Fibroblast of skin of abdomen (primary cell): ENCODE measurements at places on chromosomes 5 and 9.

DNA sequence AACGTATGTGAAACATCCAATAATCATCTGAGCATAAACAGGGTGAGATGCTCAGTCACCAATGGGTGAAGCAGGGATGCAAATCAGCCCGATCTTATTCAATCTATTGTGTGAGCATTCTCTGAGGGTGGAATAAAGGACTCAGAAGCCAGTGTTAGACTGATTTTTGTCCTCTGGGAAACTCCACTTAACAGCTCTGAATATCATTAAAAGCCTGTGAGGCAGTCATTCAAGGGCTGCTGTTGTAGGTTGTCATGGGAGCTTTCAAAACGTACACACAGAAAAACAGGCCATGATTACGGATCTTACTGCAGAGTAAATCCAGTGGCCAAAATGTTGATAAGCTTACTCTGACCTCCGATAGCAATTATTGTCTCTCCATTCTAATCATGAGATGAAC lies 266.5 kb upstream of the EFNA5 start:
- DNase-seq, result no peak

- peak; percentile 67 for DNase-seq
Measured at GRCh38 chr5:130138406-130139045, 234.3 kb downstream of the CHSY3 start.

GRCh38 chr5:151770383-151771258 lies 1.1 kb upstream of the G3BP1 start:
- peak; percentile 74 for DNase-seq

- DNase-seq, result no peak
Measured at GRCh38 chr5:174527916-174528540, 196.4 kb upstream of the MSX2 start.

GRCh38 chr5:83632874-83633273 lies 87.8 kb downstream of the HAPLN1 start:
- DNase-seq, result peak; percentile 48

DNA sequence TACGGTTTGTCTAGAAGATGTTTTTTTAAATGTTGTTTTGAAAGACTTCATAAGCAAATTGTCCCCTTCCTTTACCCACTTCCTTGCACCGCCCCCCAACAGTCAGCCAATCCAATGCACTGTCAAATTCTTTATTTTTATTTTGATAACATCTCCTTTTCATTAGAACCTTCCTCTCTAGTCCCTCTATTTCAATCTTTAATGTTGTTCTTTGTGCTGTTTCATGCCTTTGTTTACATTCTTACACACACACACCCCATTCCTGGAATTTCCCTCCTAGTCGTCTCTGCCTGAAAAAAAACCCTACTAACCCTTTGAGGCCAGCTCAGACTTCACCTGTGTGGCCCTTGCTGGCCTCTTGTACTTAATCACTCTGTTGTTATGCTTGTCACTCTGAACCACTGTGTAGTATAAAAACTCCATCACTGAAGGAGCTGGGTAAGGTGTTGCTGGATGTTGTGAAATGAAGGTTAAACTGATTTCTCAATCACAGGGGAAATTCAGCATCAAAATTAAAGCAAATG lies 133.4 kb downstream of the UGCG start:
- peak; percentile 48 for DNase-seq

DNA sequence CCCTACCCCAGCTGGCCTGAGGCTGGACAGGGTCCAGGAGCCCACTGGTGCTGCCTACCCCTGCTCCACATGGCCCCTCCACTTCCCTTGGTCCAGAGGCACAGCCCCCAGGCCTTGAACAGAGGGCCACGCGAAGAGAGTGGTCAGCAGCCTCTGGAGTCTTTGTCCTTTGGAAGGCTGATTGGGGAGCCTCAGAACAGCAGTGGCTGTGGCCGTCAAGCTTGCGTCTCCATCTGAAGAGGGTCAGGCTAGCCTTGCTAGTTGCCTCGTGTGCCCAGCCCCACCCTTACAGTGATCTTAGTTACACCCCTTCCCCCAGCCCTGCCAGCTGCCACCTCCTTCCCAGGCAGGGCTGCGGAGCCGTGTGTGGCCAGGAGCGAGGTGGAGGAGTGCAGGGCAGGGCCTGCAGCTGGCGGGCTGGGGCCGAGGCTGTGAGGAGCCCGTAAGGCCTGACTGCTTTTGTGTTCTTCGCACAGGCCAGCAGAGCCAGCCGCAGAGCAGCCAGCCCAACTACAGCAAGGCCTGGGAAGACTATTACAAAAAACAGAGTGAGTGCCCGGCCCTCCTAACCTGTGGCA lies 30.1 kb upstream of the PRDM12 start:
- no peak for DNase-seq

- DNase-seq, result no peak
Measured at GRCh38 chr9:15717290-15717967, 164.6 kb downstream of the CCDC171 start.

DNA sequence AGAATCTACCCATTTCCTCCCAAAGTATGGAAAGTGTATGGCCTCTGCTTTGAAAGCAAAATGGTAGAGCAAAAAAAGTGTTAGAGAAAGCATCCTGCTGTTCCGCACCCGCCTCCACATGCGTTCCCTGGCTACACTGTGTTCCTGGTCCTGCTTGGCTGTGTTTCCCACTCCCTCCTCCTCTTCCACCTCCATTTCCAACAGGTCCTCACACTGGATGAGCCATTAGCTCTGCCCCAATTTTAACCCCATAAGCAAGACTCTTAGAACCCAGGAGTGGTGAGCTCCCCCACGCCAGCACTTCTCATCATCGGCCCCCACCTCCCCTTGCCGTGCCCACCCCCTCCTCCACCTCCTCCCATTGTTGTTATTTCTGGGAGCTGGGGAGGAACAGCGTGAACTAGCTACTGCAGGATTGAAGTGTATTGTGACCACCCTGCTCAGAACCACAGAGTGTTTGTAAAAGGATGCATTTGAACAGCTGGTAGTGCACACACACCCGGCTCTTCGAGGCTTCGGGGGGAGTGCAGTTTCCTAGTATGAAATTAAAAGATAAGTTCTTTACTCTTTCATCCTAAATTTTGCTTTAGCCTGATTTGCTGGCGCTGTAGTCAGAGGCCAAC lies 120.0 kb downstream of the PDZD2 start:
- no peak for DNase-seq

- no peak for DNase-seq
Measured at GRCh38 chr9:79671558-79671957, 99.8 kb downstream of the TLE4 start.

- DNase-seq, result no peak
Measured at GRCh38 chr5:149851211-149851610, 93.4 kb downstream of the PDE6A start.

DNA sequence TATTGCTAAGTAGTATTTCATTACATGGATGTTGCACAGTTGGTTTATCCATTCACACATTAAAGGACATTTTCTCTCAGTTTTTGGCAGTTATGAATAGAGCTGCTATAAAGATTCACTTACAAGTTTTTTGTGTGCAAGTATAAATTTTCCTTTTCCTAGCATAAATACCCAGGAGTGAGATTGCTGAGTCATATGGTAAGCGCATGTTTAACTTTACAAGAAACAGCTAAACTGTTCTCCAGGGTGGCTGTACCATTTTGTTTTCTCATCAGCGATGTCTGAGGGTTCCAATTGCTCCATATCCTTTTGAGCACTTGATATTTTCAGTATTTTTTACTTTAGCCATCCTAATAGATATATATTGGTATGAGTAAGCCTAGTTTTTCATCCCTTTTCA lies 16.4 kb upstream of the ABCA1 start:
- DNase-seq, result peak; percentile 32

DNA sequence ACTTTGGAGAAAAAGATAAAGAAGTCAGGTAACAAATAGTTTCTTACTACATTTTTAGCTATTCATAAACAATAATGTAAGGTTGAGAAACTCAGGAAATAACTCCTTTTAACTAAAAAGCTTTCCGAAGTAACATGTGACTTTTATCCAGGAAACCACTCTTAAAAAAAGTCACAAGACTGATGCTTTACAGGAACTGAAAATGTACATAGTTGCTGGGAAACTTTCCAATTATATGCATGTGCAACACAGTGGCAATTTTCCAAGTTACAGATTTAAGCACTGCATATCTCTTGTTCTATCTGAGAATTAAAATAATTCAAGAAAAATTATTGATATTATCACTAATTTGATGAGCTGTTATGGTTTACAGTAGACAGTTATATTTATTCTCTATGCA lies 105.2 kb downstream of the CDH10 start:
- peak; percentile 29 for DNase-seq

DNA sequence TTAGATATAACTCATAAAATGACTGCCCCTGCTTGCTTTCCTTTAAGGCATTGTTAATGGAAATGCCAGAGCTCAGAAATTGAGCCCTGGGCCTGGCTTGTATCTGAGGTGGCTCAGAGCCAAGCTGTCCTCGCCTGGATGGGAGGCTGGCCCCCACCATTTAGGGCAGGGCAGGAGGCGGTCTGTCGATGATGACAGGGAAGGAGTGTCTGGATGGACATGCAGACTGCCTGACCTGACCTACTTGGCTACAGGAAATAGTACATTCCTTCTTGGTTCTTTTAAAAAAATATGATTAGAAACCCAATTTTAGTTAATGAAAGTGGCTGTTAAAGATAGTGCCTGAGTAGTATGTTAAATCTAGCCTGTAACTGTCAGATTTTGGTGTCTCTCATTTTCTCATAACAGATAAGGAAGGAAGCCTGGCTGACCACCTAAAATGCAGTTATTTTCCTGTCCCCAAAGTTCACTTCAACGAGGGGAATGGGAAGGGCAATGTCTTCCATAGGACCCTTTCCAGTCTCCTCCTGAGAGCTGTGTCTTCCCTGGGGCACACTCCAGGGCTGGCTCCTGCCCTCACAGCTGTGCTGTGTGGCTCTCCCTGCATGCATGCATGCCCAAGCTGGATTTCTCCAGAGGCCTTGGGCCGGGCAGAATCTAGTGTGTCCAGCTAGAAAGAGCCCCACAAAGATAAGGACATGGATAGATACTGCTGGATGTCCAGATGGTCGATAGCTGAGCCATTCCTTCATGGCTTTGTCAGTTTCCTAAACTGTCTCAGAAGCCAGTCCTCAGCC lies 42.3 kb downstream of the MACROH2A1 start:
- DNase-seq, result peak; percentile 63

- DNase-seq, result no peak
Measured at GRCh38 chr9:14156046-14156445, 157.9 kb downstream of the NFIB start.

DNA sequence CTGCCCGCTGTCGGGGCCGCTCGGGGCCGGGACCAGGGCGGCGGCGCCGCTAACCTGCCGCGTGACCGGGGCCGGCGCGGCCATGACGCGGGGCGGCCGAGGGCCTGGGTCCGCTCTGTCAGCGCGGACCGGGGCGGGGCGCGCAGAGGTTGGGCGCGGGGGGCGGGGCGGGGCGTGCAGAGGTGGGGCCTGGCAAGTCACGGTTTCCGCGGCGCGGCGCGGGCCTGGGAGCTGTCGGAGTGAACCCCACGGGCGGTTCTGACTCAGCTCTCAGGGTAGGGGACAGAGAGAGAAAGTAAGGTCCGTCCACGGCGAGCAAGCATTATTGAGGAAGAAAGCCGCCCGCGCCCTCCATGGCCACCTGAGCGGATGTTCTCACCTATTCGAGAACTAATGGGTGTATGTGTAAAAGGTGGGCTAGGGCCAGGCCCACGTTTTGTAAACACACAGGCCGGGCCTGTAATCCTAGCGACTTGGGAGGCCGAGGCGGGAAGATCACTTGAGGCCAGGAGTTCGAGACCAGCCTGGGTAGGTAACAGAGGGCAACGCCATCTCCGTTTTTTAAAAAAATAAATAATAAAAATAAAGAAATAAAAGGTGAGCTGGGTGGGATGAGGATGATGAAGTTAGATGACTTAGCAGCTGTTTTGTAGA lies at the start of gene PRXL2C:
TSS of gene PRXL2C (minus strand) at position 120 of the 654 bp plus-strand sequence. CDS start at position 84, 36 bp downstream.
- DNase-seq, result peak; percentile 42

DNA sequence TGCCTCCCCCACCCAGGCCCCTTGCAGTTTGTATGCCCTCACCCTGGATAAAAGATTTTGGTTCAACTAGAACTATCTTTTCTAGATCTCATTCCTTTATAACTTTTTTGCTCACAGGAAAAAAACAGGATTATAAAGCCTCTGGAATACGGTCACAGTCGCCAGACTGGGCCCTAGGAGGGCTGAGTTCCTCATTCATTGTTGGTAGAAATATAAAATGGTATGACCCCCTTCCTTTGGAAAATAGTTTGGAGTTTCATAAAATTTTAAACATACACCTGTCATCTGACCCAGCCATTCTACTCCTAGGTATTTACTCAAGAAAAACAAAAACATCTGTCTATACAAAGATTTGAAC lies 82.1 kb downstream of the HSD17B3 start:
- no peak for DNase-seq

DNA sequence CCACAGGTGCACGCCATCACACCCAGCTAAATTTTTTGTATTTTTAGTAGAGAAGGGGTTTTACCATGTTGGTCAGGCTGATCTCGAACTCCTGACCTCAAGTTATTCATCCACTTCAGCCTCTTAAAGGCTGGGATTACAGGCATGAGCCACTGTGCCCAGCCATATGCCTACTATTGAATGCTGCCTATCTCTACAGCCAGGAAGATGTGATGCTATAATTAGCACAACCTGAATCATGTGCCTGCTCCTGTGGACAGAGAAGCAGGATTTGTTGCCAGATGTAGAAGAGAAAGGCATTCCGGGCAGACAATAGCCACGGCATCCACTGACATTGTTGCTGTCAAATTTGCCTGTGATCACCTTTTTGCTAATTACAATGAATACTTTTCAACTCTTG lies 24.4 kb upstream of the MLLT3 start:
- no peak for DNase-seq

GRCh38 chr5:67090040-67090439 lies 106.6 kb downstream of the CD180 start:
- DNase-seq, result no peak

DNA sequence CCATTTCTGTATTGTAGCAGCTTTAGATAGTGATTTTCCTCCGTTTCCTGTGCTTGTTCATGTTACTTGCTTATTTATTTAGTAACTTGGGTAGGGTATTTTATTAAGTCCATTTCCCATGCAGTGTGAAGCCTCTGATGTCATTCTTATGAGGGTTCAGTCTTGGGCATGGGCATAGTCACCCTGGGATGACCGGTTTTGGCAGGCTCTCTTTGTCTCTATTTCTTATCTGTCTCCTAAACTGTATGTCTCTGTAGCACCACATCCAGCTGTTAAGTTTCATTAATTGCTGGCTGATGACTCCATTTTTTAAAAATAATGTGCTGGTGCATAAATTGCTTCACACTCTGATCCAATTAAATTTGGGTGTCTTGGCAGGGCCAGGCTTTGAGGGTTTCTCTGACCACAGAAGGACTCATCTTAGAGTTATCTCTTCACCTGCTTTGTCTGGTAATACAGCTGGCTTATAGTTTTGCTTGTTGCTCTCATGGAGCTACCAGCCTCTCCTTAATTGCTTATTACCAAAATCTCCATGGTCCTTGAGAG lies 173.3 kb upstream of the VLDLR start:
- no peak for DNase-seq

GRCh38 chr5:148794275-148794674 lies 32.1 kb upstream of the ADRB2 start:
- peak; percentile 48 for DNase-seq

DNA sequence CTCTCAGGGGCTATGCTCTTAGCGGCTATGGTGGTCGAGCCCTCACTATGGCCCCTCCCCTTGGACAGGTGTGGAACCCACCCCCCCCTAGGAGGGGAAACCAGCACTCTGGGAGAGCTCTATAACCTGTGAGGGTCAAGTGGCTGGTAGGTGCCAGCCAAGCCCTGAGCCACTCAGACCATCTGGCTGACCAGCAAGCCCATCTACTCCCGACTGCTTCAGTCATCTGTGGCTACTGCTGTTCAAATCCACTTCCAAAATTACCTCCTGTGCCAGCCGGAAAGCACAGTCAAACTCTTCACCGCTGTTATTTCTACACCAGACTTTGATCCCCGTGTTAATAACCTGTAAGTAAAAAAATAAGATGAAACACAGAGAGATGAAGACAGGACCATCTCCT lies 28.5 kb downstream of the NSUN2 start:
- DNase-seq, result no peak

GRCh38 chr5:9192266-9192665 lies 353.6 kb downstream of the SEMA5A start:
- no peak for DNase-seq
